RPMI7951 (cell line): ENCODE measurements at places on chromosomes 4 and X. TPM values are rescaled to one million over a fixed set of nuclear protein-coding genes. Genes with fewer than 3 reads are reported as not detected.
A peak's percentile ranks its signal among the peaks of the same experiment; 100 is the strongest.

The MAGEC1 gene
- total RNA-seq = under 0.01 and 0.10 TPM in 2 replicates

The CLDN24 gene
- total RNA-seq = not detected in 2 replicates

The BMPR1B gene
- total RNA-seq = not detected in 2 replicates

The TMEM271 gene
- total RNA-seq = not detected in 2 replicates

The NKX6-1 gene
- 0.24 and 0.39 TPM in 2 replicates for total RNA-seq

The LPAR4 gene
- 0.78 and 1.3 TPM in 2 replicates for total RNA-seq

The RBM47 gene
- total RNA-seq = 7.0 and 8.5 TPM in 2 replicates

The DHRSX gene
- total RNA-seq = 14.4 and 16.9 TPM in 2 replicates

The TLR8 gene
- total RNA-seq = not detected in 2 replicates

The ADGRG2 gene
- total RNA-seq = not detected in 2 replicates

The STAP1 gene
- total RNA-seq = not detected in 2 replicates

The MAGEC3 gene
- total RNA-seq = not detected in 2 replicates

The PFKFB1 gene
- total RNA-seq = 0.20 TPM in 1 of 2 replicates, not detected in the other

The XKRX gene
- total RNA-seq = 0.10 and 0.12 TPM in 2 replicates

DNA sequence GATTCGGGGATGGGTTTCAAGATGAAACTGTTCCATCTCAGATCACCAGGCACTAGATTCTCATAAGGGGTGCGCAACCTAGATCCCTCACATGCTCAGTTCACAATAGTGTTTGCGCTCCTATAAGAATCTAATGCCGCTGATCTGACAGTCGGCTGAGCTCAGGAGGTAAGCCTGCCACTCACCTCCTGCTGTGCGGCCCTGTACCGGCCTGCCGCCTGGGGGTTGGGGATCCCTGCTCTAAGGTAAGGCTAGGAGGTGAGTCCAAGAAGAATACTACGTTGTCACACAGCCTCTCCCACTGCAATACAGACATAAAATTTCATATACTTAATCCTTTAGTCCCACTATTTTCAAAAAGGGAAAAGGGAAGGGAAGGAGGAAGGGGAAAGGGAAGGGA lies 213.4 kb upstream of the HCCS start:
- no peak for DNase-seq

- no peak for DNase-seq
Measured at GRCh38 chr4:7217474-7218321, 25.4 kb downstream of the SORCS2 start.

DNA sequence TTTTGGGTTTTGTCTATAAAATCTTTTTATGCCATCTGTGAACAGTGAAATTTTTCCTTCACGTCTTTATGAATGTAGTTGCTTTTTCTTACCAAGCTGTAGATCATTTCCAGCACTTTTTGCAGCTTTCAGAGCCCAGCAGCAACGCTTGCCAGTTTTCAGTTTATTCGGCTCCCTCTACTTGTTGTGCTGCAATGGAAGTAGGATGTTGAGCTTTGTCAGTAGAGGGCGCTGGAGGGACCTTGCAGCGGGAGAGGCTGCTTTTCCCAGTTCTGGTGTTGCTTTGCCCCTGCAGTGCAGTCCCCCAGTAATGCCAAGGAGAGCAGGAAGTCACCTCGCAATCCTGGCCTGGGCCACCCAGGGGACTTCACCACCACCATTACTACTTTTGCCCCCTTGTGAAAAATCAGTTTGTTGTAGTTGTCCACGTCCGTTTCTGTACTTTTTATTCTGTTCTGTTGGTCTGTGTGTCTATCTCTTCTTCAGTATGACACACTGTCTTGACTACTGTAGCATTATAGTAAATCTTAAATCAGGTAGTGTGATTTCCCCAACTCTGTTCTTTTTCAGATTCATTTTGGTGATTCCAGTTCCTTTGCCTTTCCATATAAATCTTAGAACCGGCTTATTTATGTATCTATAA lies 21.8 kb downstream of the CMC4 start:
- peak; percentile 32 for DNase-seq

- DNase-seq = peak; percentile 46
Measured at GRCh38 chrX:49176421-49177326, 5.0 kb downstream of the PLP2 start.

DNA sequence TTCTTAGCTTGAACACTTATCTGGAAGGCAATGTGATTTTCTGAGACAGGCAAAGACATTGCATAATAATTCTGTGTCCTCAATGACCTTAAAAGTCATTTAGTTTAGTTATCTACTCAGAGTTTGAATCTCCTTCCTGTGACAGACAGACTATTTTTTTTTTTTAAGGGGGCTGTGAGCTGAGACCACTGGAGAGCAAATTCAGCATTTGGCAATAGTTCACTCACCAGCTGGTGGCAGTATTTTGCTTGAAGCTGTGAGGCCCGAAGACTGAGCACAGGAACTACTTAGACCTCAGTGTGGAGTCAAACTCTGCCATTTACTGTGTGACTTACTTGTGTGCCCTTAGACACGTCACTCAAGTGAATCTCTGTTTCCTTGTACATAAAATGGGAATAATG lies 22.9 kb upstream of the CPE start:
- peak; percentile 32 for DNase-seq

DNA sequence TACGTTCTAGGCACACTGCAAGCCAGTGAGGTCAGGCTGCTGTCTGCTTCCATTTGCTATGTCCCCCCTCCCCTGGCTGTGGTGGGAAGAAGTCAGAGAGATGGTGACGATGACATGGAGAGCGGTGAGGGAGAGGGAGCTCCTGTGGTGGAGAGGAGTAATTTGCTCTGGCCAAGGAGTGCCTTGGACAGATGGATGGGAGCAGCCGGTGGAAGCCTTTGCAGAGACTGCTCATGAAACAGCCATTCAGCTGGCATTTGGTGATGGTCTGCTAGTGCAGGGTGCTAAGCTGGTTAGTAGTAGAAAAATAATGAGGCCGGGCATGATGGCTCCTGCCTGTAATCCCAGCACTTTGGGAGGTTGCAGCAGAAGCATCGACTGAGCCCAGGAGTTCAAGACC lies 124.1 kb downstream of the FHDC1 start:
- no peak for DNase-seq

GRCh38 chr4:7322166-7322991 lies 112.4 kb downstream of the PSAPL1 start:
- no peak for DNase-seq

DNA sequence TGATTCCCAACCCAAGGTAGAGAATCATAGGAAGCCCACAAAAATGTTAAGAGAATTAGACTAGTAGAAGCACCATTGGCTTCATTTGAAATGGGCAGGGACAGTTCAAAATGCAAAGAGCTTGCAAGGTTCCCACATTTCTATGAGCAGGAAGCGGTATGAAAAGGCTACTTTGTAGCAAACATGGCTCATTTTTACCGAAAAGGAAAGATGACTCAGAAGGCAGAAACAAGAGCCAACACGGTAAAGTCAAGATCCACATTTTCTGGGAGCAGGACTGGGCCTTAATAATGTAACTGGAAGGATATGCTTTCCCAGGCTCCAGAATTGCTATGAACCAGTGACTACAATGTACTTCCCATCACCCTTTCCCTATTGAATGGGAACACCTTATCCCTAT lies 89.5 kb downstream of the GLRA3 start:
- DNase-seq = no peak

GRCh38 chrX:152913346-152913745 lies 15.5 kb downstream of the ZNF185 start:
- DNase-seq = no peak

DNA sequence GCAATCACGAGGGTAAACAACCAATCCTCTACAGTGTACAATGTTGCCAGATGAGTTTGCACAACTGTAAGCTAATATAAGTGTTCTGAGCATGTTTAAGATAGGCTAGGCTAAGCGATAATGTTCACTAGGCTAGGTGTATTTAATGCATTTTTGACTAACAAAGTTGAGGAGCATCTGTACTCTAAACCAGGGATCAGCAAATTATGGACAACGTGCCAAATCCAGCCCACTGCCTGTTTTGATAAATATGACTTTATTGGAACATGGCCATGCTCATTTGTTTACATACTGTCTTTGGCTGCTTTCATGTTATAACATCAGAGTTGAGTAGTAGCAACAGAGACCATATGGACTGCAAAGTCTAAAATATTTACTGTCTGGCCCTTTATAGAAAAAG lies 46.3 kb upstream of the ARHGEF6 start:
- no peak for DNase-seq

GRCh38 chr4:165095291-165095690 lies 17.4 kb downstream of the TMEM192 start:
- DNase-seq = no peak

- no peak for DNase-seq
Measured at GRCh38 chrX:55796496-55796895, 78.9 kb downstream of the RRAGB start.

- DNase-seq = no peak
Measured at GRCh38 chr4:75345423-75345822, 168.8 kb downstream of the RCHY1 start.

- no peak for DNase-seq
Measured at GRCh38 chr4:18930487-18930886, 908.9 kb upstream of the LCORL start.

GRCh38 chr4:17109126-17109525 lies 210.7 kb upstream of the LDB2 start:
- DNase-seq = no peak

GRCh38 chrX:125826774-125827451 lies 339.2 kb downstream of the DCAF12L2 start:
- DNase-seq = no peak

GRCh38 chr4:1150875-1151274 lies 21.5 kb downstream of the SPON2 start:
- no peak for DNase-seq

- no peak for DNase-seq
Measured at GRCh38 chrX:38871129-38872029, 70.1 kb downstream of the MID1IP1 start.

- peak; percentile 95 for DNase-seq
Measured at GRCh38 chrX:65677954-65678469, 10.6 kb downstream of the MSN start.

DNA sequence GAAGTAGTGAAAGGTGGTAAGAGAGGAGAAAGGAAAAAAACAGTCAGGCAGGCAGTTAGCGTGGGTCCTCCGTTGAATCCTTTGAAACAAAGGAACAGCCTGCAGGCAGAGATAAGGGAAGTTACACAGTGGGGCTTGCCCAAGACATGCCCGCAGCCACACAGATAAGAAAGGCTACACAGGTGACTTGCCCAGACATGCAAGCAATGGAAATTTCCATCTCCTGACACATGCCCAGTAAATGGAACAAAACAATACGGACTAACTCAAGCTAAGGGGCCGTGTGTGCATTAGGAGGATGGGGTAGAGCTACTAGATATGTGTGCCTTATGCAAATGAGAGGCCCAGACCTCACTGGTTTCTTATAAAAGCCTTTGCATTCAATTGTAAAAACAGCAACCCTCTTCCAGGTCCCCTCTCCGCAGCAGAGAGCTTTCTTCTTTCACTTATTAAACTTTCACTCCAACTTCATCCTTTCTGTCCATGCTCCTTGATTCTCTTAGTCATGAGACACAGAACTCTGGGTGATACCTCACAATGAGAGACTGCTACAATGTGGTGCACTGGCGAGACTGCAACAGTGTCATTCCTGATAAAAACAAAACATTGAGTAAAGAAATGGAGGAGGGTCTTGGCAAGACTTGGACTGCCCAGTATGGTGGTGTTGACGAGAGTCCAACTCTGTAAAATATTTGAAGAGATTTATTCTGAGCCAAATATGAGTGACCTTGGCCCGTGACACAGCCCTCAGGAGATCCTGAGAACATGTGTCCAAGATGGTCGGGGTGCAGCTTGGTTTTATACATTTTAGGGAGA lies 997.4 kb upstream of the PRKX start:
- DNase-seq = no peak

DNA sequence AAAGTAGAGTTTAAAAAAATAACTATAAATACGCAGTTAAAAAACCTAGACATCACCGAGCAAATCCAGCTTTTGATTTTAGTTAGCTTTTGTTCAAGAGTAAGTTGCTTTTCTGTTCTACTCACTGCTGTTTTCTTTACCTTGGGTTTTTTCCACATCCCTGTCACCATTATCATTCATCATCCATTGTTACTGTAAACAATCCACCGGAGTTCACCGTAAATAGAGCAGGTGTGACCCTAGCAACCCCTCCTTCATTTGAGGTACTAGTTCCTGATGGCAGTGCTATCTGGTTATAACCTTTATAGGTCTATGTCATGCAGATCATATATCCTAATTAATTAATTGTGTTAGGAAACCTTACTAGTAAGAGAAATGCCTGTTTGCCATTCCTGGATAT lies 43.0 kb upstream of the TEX13D start:
- DNase-seq = no peak

- DNase-seq = no peak
Measured at GRCh38 chr4:63211776-63212479, 1197.3 kb downstream of the TECRL start.
